ENCODE measurements at places on chromosomes 12 and 14.

DNA sequence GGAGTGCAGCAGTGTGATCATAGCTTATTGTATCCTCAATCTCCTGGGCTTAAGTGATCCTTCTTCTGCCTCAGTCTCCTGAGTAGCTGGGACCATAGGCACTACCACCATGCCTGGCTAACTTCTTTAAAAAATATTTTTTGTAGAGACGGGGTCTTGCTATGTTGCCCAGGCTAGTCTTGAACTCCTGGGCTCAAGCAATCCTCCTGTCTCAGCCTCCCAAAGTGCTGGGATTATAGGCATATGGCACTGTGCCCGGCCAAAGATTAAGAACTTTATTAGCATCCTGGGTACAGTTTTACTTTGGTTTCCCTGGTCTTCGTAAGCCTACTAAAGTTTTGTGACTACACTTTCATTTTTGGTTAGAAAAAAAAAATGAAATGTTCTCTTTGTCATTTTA, 84.4 kb downstream of the ACADS start:
- DNase-seq: no peak

- peak; percentile 88 for DNase-seq
Measured at GRCh38 chr14:100067971-100068959, 3.0 kb downstream of the EVL start.

GRCh38 chr14:76844223-76844622, 18.0 kb downstream of the LRRC74A start:
- peak; percentile 88 for DNase-seq

DNA sequence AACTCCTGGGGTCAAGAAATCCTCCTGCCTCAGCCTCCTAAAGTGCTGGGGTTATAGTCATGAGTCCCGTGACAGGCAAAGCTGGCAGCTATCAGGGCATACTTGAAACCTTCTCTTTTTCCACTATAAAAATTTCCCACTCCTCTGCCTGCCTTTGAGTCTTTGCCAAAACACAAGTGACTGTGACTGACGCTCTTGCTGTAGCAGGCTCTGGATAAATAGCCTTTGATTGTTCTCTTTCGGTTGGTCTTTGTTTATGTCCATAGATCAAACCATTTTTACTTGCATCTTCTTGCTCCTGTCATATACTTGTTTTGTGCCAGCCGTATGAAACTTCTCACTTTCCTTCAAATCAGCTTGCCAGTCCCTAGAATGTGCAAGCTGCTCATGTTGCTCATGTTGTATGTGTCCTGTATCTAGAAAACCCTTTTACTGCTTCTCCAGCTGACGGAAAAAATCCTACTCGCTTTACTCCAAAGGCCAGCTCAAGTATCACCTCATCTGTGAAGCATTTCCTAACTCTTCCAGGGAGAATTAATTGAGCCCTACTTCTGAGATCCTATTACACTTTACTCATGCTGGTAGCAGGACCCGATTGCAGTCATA, 73.1 kb downstream of the RESF1 start:
- DNase-seq: no peak

DNA sequence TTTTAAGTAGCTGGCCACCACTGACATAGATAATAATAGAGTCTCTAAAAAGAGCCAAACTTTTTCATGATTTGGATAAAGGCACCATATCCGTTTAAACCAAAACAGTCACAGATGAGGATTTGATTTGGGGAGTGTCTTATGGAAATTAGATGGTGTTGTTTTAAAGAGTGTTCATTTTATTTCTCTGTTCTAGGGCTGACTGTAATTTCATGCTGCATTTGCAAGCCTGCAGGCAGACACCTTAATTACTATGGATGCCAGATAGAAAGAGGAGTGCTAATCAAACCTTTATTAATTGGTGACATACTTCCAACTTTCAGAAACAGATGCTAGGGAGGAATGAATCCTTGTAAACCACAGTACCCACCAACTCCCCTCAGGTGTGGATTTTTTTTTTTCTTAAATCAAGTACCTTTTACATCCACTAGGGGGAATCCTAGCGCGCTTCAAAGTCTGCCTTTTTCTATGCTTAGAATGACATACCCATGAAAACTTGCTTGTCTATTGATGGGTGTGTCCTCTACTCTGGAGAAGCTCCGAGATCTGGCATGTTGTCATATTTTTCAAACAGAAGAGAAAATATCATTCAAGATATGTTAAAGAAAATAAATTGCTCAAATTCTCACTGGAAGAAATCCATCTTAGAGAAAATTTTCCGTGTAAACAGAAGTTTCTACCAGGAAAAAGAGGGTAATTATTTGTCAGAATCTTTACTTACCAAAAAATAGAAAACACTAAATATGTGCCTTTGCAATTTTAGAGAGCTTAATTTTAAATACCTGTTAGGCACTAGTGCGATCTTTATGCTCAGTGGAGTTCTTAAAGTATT, 14.2 kb upstream of the PLXNC1 start:
- peak; percentile 76 for DNase-seq

DNA sequence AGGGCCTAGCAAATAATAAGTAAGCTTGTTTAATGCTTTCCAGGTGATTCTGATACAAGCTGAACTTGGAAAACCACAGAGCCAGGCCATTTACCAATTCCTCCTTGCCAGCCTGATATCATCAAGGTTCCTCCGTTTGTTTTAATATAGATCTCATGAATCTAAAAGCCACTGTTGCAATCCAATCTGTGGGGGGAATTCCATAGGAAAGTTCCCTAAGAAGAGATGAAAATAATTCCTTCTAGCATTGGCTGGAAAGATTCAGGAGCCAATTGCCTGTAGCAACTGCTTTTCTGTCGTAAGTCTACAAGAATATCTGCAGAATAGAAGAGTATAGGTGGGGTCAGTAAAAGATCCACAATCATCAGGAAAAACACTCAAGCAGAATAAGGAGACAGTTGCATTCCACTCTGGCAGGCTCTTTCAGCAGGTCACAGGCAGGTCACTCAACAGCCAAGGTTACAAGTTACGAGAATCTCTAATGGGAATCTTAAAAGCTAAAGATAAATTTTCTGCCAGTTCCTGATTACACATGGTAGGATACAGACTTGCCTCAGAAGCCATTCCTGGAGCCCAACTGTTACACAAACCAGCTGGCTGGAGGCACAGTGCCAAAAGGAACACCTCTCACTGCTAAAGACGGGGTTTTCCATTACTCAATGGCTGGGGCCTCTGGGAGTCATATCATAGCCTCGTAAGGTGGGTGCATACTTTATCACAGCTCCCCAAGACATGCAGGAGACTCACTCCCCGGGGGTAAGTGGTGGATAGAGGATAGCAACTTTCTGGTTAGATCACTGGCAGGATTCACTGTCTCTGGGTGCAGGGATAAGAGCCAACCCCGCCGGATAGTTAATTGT, 43.6 kb downstream of the FGD6 start:
- peak; percentile 57 for DNase-seq

All from suppressor macrophage treated with lipopolysaccharide for 1 hour (primary cell).